ENCODE measurements at places on chromosomes 7 and 10. TPM values are rescaled to one million over a fixed set of nuclear protein-coding genes. Genes with fewer than 3 reads are reported as not detected.

PNLIPRP1 gene
- total RNA-seq = not detected

NME8 gene
- not detected for total RNA-seq

EGR2 gene
- total RNA-seq = 23.9 TPM

ELAPOR2 gene
- total RNA-seq = 12.9 TPM

RHOBTB1 gene
- 13.3 TPM for total RNA-seq

CPA5 gene
- total RNA-seq = not detected

ATP6V0A4 gene
- not detected for total RNA-seq

ICA1 gene
- 3.1 TPM for total RNA-seq

TRIM50 gene
- total RNA-seq = not detected

CPED1 gene
- total RNA-seq = 21.2 TPM

HOXA5 gene
- 134 TPM for total RNA-seq

STAMBPL1 gene
- total RNA-seq = 30.3 TPM

NUPR2 gene
- total RNA-seq = not detected

IFRD1 gene
- 22.2 TPM for total RNA-seq

VAX1 gene
- not detected for total RNA-seq

C10orf143 gene
- total RNA-seq = 0.39 TPM

HYAL4 gene
- total RNA-seq = not detected

HOXA7 gene
- 12.4 TPM for total RNA-seq

NPFFR1 gene
- not detected for total RNA-seq

CCDC3 gene
- total RNA-seq = 4.7 TPM

OR2A25 gene
- total RNA-seq = not detected

ANXA8L1 gene
- total RNA-seq = 0.56 TPM

MSMB gene
- total RNA-seq = not detected

CCDC136 gene
- 3.1 TPM for total RNA-seq

PNLIPRP2 gene
- not detected for total RNA-seq

AGAP6 gene
- 1.6 TPM for total RNA-seq

INSYN2A gene
- 0.91 TPM for total RNA-seq

GPRIN2 gene
- total RNA-seq = not detected

ZNF3 gene
- total RNA-seq = 16.3 TPM

NEURL1 gene
- not detected for total RNA-seq

TMEM213 gene
- total RNA-seq = not detected

PALD1 gene
- total RNA-seq = 2.3 TPM

C10orf95 gene
- not detected for total RNA-seq

TET1 gene
- 2.7 TPM for total RNA-seq

IGFBP3 gene
- 34.3 TPM for total RNA-seq

GARIN1A gene
- total RNA-seq = 0.32 TPM

RPEL1 gene
- total RNA-seq = 0.13 TPM

ADAMTS14 gene
- total RNA-seq = 0.08 TPM

All from epithelial cell of alveolus of lung (primary cell).